Progenitor cell of endocrine pancreas (in vitro differentiated cells): ENCODE measurements at places on chromosomes 1 and 21. TPM values are rescaled to one million over a fixed set of nuclear protein-coding genes. Genes with fewer than 3 reads are reported as not detected.

SAMSN1 gene
- total RNA-seq, result not detected in 2 replicates

CDC42BPA gene
- total RNA-seq, result 32.7 and 35.3 TPM in 2 replicates

HSF2BP gene
- 2.0 and 2.2 TPM in 2 replicates for total RNA-seq

ELAPOR1 gene
- 10.6 and 14.6 TPM in 2 replicates for total RNA-seq

OPTC gene
- not detected in 2 replicates for total RNA-seq

ADAMTS4 gene
- total RNA-seq, result 0.22 and 0.24 TPM in 2 replicates

CFHR2 gene
- total RNA-seq, result not detected in 2 replicates

CNR2 gene
- total RNA-seq, result not detected in 2 replicates

STUM gene
- total RNA-seq, result 0.38 and 0.55 TPM in 2 replicates

KIF14 gene
- 7.8 and 7.9 TPM in 2 replicates for total RNA-seq

KRTAP12-2 gene
- total RNA-seq, result not detected in 2 replicates

F5 gene
- 1.7 and 2.9 TPM in 2 replicates for total RNA-seq

KIF2C gene
- 26.6 and 28.7 TPM in 2 replicates for total RNA-seq

CACNA1S gene
- 0.05 TPM in 1 of 2 replicates, not detected in the other for total RNA-seq

ERG gene
- total RNA-seq, result not detected in 2 replicates

DNA sequence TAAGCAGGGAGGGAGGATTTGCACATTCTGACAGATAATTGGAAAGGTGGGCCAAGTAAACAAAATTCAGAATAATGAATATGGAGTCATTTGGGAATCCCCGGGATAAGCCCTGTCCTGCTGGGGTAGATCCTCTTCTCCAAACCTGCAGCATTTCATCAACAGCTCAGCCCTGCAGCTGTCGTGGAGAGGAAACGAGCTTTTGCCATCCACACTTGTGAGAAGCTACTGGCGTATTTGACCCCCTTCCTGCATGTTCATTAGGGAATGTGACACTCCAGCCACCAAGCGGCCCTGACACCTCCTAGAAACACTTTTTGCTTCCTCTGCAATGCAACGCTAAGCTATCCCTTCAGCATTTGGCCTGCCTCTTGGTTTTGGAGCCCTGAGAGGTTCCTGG, 8.0 kb upstream of the LEFTY2 start:
- DNase-seq, result no peak

- DNase-seq, result no peak
These were observed 72.7 kb upstream of the FAM20B start for GRCh38 chr1:178953034-178953433.

- DNase-seq, result no peak
These were observed 143.2 kb downstream of the TRIM33 start for GRCh38 chr1:114367810-114368209.

- no peak for DNase-seq
These were observed 130.8 kb upstream of the EDN2 start for GRCh38 chr1:41615316-41615715.

- no peak for DNase-seq
These were observed 38.4 kb upstream of the TRABD2B start for GRCh38 chr1:48035371-48036141.

GRCh38 chr1:62989497-62989896, 205.6 kb downstream of the ATG4C start:
- DNase-seq, result no peak

GRCh38 chr1:26057189-26057588, 10.2 kb downstream of the TRIM63 start:
- DNase-seq, result no peak

GRCh38 chr1:60989749-60990713, 92.3 kb upstream of the NFIA start:
- DNase-seq, result no peak

DNA sequence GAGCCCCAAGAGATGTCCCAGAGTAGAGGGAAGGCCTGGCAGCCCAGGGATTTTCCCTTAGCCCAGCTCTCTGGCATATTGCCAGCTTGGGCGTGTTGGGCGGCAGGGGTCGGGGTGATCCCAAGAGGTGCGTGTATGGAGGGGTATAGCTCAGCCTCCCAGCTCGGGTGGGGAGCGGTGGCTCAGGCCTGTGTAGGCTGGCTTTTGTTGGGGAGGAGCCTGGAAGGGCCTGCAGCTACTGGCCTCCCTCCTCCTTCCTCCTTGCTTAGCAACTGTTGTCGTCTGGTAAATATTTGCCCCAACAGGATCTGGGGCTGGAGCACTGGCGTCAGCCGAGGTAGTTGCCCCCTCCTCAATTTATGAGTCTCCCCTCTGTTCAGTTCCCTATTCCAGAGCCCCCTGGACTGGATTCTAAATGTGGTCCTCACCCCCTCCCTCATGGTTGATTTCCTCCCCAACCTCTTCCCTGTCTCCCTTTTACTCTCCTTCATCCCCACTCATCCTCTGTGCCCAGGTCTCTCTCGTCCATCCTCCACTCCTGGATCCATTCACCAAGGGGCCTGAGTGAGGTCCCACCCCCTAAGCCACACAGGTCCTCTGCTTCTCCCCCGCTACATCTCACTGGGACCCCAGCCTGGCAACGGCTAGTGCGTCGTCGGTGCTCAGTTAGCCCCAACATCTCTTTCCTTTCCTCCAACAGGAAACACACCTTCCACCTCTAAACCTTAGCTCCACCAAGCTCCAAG, 10.3 kb upstream of the LMNA start:
- no peak for DNase-seq

- no peak for DNase-seq
These were observed 16.1 kb upstream of the SLAMF6 start for GRCh38 chr1:160538985-160539651.

DNA sequence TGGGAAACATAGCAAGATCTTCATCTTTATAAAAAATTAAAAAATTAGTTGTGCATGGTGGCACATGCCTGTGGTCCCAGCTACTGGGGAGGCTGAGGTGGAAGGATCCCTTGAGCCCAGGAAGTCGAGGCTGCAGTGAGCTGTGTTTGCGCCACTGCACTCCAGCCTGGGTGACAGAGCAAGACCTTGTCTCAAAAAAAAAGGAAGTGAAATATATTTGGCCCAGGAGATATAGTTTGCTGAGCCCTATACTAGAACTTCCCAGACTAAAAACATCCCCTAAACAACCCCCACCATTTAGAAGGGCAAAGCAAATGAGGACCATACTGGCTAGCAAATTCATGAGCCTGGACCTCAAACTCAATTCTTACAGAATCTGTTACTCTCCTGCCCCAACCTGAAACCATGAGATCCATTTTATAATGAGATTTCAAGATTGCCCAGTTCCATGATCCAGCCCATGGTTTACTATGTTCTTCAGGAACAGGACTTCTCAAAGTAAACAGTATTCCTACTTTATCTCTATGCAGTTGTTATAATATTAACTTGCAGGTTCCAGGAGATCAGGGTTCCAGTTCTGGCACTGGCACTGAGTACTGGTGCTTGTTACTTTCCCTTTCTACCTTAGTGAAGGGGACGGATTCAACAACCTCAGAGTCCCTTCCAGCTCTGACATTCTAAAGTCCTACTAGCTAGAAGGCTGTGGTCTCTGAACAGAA, 48.9 kb upstream of the TADA1 start:
- DNase-seq, result no peak

- no peak for DNase-seq
These were observed 4.7 kb upstream of the C1orf174 start for GRCh38 chr1:3904843-3905185.

DNA sequence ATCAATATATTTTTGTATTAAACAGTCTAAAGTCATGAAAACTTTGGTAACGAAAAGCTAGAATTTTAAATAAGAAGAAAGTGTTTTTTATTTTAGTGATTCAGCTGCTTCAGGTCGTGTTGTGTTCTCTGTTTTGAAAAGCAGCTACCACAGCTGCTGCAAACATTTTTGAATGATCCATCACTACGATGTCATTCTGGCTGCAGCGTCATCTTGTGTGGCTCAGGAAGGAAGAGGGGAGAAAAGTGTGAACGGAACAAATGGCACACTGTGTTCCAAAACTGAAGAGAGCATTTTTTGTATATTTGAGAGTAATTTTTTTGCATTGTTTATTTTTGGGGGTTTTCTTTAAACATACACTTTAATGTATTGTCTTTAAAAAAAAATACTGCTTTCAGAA, 323.0 kb upstream of the ADGRL2 start:
- no peak for DNase-seq

GRCh38 chr21:36076878-36077655, 7.2 kb downstream of the CBR1 start:
- DNase-seq, result no peak

- no peak for DNase-seq
These were observed 108.0 kb upstream of the CACHD1 start for GRCh38 chr1:64361974-64362373.

DNA sequence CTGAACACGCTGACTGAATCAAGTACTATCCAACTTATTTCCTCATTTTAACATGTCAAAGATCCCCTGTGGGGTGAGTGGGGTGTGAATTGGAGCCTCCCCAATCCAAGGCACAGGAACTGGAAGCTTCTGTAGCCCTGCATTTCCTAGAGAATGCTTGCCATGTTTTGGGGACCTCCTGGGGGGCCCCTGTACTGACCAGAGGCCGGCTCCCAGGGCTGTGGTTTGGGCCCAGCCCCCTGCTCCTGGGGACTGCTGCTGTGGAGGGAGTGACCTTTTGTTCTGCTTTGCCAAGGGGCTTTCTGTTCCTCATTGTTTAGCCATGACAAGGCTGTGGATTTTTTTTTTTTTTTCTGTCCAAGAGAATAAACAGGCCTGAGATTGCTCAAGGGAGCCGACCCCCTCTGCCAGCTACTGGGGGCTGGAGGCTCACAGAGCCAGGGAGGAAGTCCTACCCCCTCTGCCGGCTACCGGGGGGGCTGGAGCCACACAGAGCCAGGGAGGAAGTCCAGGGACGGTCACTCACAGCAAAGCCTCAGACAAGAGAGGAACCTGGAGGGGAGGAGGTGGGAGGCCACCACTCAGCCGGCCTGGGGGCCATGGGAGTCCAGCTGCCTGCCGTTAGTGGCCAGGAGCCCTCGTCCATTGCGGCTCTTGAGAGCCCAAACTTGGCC, 17.4 kb downstream of the TNFRSF1B start:
- no peak for DNase-seq

GRCh38 chr1:227422581-227422980, 104.3 kb upstream of the CDC42BPA start:
- DNase-seq, result no peak
